Activated CD8-positive, alpha-beta memory T cell treated with anti-CD3 and anti-CD28 coated beads, Interleukin-2, amount 10 ng/mL, durations not matched to agents 7 days and 5 days (primary cell): ENCODE measurements at places on chromosomes 2 and 18. TPM values are rescaled to one million over a fixed set of nuclear protein-coding genes. Genes with fewer than 3 reads are reported as not detected.

Gene CD8B
- total RNA-seq = 396 TPM

Gene ARHGAP15
- 152 TPM for total RNA-seq

Gene TMEM178A
- not detected for total RNA-seq

Gene SLC5A7
- not detected for total RNA-seq

Gene GPAT2
- 26.7 TPM for total RNA-seq

Gene FAM237A
- total RNA-seq = not detected

Gene CXCR1
- 1.4 TPM for total RNA-seq

Gene ZNF24
- total RNA-seq = 51.7 TPM

Gene FAM124B
- 0.15 TPM for total RNA-seq

Gene DSG4
- not detected for total RNA-seq

Gene SLC4A5
- 2.6 TPM for total RNA-seq

Gene GAD1
- total RNA-seq = 0.68 TPM

Gene GPBAR1
- 0.82 TPM for total RNA-seq

Gene PLGLB1
- total RNA-seq = 3.3 TPM

Gene ST8SIA3
- not detected for total RNA-seq

Gene CCDC121
- 0.98 TPM for total RNA-seq

Gene UGT1A8
- not detected for total RNA-seq
